Fibroblast of upper back skin (primary cell): ENCODE measurements at places on chromosomes 6 and 20.

- peak; percentile 63 for DNase-seq
Measured at GRCh38 chr6:138957484-138957883, 30.6 kb downstream of the REPS1 start.

- DNase-seq = no peak
Measured at GRCh38 chr20:52682237-52682636, 289.9 kb upstream of the TSHZ2 start.

- DNase-seq = peak; percentile 31
Measured at GRCh38 chr6:143449714-143450452, 612 bp downstream of the ADAT2 start.

GRCh38 chr20:15336536-15336935, 999.1 kb upstream of the FLRT3 start:
- DNase-seq = no peak

GRCh38 chr6:27651371-27651732, 178.4 kb upstream of the ZNF184 start:
- DNase-seq = no peak

DNA sequence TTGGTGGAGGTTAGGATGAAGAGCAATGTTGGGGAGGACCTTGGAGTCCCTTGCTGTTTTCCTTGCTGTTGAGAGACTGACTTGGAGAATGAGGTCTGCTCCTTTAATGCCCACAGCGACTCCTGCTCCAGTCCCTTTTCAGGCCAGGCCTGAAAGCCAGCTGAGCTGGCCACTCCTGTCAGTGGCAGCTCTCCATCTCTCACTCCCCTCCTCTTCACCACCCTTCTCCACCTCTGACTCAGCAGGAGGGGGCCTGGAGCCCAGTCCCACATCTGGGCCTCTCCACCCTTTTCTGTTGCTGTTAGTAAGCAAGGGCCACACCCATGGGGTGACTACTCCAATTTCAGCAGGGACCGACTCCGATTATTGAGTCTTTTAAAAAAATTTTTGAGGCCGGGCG, 2.2 kb downstream of the SNX21 start:
- DNase-seq = peak; percentile 33
